ENCODE measurements at places on chromosomes 4 and X.
A peak's percentile ranks its signal among the peaks of the same experiment; 100 is the strongest.

DNA sequence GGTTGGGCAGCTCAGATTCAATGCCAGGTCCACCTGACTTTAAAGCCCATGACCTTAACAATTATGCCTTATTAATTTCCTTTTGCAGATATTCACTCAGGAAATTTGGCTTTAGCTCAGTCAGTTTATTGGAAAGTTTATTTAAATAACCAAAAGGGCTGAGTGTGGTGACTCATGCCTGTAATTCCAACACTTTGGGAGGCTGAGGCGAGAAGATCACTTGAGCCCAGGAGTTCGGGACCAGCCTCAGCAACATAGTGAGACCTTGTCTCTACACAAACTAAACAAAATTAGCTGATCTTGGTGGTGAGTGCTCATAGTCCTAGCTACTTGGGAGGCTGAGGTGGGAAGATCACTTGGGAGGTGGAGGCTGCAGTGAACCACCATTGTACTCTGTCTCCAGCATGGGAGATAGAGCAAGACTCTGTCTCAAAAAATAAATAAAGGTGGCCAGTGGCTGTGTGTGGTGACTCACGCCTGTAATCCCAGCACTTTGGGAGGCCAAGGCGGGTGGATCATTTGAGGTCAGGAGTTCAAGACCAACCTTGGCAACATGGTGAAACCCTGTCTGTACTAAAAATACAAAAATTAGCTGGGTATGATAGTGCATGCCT is 43.3 kb downstream of the RHOH start:
- DNase-seq, result no peak

- no peak for DNase-seq
These were observed 7.6 kb upstream of the DUSP9 start for GRCh38 chrX:153639177-153640044.

DNA sequence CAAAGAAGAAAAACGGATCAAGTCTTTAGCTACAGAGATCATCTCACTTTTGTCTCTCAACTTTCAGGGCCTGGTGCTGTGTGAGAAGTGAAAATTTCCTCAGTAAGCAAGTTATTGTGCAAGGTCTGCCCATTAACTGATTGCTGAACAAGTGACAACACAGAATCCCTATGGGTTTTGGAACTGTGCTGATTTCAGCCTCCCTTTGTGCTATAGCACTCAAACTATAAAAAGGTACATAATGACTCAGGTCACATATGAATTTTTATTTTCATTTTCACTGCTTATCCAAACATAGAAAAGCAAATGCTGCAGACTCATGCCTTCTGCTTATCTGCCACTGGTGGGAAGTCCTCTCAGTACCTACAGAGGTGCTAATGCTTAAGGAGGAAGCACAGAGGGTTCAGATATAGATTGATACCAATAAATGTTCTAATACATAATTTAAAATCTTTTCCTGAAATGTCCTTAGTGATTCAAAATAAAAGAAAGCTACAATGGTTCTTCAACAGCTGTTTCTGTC is 576.2 kb upstream of the CT83 start:
- DNase-seq, result no peak

DNA sequence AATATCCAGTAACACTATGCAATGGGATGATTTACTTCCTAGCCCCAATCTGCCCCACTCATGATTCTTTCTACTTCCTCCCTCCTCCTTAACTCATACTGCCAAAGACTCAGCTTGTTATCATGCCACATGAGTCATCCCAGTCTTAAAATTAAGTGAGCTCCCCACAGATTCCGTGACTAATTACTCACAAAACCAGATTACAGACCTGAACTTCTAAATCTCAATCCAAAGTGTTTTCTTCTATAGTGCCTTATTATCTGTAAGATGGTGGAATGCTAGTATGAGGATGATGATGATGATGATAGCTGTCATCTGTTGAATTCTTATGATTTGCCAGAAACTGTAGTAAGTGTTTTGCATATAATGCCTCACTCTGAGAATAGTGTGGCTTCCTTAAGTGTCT is 27.7 kb upstream of the GPC3 start:
- DNase-seq, result no peak

- DNase-seq, result no peak
These were observed 8.3 kb upstream of the FGFBP2 start for GRCh38 chr4:15971068-15971801.

- DNase-seq, result no peak
These were observed 51.6 kb downstream of the BMP15 start for GRCh38 chrX:50962156-50962555.

GRCh38 chrX:132090403-132091159 is 37.2 kb downstream of the FRMD7 start:
- DNase-seq, result no peak

DNA sequence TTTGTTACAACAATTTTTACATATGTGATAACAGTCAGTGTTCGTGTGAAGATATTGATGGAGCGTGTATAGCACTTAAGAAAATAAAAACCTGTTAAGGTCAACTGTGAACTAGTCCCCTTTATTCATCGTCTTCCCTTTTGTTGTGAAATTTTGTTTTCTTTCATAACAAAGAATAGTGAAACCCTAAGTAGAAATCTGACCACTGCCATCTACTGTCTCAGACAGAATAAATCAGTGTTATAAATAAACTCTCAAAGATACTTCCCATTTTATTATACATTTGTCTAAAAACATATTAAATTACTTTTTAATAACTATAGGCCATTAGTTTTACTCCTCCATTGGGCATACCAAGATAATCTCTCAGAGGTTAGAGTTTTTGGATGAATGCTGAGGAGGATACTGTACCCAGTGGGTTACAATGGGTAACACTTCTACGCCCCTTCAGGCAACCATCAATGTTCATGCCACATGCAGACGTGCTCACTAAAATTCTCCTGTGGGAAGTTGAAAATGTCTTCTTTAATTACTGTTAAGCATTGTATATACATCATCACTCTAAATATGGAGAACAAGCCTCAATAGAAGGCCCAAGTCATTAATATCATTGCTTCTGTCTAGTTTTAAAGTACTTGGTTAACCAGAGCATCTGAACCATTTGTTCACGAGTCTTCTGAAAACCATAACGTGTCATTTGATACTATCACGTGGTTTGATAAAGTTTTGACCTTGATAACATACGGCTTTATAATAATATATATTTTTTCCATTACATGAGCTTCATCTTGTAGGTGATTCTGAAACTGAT is 171.2 kb downstream of the TMA16 start:
- no peak for DNase-seq

DNA sequence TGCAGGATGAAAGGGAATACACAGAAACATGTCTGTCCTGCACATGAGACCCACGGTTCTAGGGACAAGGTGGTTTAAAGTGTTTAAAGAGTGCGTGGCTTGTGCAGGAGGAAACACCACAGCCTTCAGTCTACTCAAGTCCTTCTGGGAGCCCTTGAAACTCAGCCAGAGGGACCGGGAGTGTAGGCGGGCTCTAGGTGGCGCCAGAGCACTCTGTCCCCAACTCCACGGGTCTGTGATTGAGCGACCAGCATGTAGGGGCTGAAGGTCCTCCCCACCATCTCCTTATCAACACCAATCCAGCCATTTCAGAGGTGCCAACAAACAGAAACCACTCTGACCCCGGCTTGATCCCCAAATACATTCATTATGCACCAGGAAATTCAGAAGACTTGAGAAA is 82.0 kb upstream of the CLDN34 start:
- DNase-seq, result peak; percentile 46

DNA sequence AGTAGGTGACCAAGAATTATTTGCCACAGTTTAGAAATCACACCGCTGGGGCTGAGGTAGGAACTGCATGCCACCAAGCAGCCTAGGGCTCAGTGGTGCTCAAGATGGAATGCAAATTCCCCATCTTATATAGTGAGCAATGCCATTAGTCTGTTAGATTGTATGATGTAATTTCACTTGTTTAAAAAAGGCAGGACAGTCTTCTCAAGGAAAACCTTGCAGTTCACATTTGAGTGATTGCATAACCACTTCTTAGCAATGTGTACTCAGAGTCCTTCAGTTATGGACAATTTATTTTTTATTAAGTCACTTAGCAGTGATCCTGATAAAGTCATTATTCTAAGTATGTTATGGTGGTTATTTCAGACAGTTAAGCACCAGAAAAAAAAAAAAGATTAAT is 142.9 kb upstream of the SFRP2 start:
- DNase-seq, result no peak

DNA sequence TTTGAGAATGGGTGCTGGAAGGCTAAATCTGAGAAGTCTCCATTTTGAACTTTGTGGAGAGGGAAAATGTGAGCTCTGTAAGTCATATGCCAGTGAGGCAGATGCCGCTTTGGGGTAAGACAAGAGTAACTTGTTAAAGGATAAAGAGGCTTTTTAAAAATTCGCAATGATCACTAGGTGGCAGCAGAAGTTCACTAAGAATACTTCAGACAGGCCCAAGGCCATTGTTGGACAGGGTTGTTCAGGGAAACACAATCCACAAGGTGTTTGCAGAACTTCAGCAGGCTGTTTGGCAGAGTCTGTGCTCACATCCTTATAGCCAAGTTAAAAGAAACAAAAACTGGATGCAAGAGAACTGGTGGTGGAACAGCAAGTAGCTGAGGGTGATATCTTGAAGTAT is 13.7 kb upstream of the PIGA start:
- DNase-seq, result peak; percentile 37

GRCh38 chr4:148481636-148482035 is 39.4 kb upstream of the NR3C2 start:
- no peak for DNase-seq

DNA sequence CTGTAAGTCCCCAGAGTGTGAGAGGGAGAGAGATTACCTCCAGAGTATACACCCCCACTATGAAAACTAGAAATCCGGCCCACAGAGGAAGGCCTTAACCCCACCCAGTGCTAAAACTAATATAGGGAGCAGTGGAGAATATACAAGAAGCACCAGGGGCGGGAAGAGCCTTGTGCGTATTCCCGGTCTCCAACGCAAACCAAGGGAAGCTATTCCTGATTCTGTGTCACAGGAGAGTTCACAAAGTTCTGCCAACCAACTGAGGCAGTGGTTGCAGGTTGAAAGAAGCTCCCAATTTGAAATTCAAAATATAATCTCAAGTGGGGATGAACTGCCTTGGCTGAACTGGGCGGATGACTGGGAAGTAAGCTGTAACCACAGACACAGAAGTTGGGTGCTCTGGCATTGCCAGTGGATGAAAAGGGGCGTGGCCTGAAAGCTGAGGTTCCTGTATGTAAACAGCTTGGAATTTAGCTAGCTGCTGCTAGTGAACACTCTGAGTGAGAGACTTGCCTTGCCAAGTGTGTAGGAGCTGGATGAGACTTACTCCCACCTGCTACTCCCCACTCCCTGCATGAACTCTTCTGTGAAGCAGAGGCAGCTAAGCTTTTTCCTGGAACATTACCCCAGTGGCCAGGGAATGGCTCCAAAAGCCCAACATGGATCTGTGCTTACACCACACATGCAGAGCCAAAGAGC is 32.7 kb downstream of the ELF2 start:
- no peak for DNase-seq

GRCh38 chr4:180028682-180029081 is 2214.5 kb upstream of the TENM3 start:
- DNase-seq, result peak; percentile 46
